Naive B cell (primary cell): ENCODE measurements at places on chromosomes 11 and 22. TPM values are rescaled to one million over a fixed set of nuclear protein-coding genes. Genes with fewer than 3 reads are reported as not detected.

The KCNJ11 gene
- polyA plus RNA-seq = not detected

The SCGB1C1 gene
- polyA plus RNA-seq = not detected

The AGBL2 gene
- 6.9 TPM for polyA plus RNA-seq

DNA sequence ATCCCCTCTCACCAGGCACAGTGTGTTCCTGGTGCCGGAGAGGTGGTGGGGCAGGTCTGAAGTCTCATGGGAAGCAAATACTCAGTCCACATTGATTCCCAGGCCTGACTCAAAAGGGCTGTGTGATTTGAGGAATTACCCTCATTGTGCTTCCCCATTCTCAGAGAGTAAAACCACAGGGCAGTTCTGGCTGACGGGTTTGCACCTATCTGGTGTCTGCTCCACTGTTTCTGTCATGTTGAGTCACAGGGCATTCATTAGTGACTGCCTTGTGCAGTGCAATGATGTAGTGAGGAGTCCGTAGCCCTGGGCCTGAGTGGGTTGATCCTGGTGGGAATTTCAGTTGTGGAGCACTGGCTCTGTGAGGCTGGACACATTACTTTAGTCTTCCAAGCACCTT is 85.2 kb upstream of the ARHGAP20 start:
- H3K36me3 ChIP-seq = no peaks in the 10 kb centered on the region
- peak overlapping the region; percentile 54 for H3K27ac ChIP-seq
- H3K4me1 ChIP-seq = peaks cover 17% of the 10 kb centered on the region
- DNase-seq = peak; percentile 30

DNA sequence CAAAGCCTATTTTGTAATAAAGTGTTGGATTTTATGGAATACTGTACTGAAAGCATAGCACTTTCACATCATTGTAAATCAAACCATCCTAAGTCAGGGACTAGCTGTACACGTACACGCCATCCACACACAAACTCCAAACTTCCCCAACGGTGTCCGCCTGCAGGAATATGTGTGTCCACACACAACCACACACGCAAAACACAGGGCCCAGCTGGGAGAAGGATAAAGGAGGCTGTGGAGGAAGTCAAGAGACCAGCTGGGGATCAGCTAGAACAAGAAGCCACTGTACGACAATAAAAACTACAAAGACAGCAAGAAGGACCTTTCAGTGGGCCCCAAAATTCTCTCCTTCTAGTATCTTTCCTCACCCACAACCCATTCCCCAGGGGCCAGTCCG is 1.6 kb downstream of the TRIM29 start:
- peaks cover 26% of the 10 kb centered on the region for H3K27me3 ChIP-seq
- no peak overlapping the region for H3K27ac ChIP-seq
- no peak overlapping the region for H3K4me3 ChIP-seq
- no peaks in the 10 kb centered on the region for H3K4me1 ChIP-seq
- no peaks in the 10 kb centered on the region for H3K36me3 ChIP-seq

- H3K4me1 ChIP-seq = peaks cover 34% of the 10 kb centered on the region
- no peak overlapping the region for H3K27ac ChIP-seq
- no peak for DNase-seq
- no peaks in the 10 kb centered on the region for H3K27me3 ChIP-seq
- H3K4me3 ChIP-seq = peak overlapping the region; percentile 75
These were observed 2.2 kb upstream of the NAP1L4 start for GRCh38 chr11:2994336-2994730.

- no peak for DNase-seq
- H3K4me3 ChIP-seq = no peak overlapping the region
- H3K36me3 ChIP-seq = no peaks in the 10 kb centered on the region
- no peak overlapping the region for H3K27ac ChIP-seq
- H3K4me1 ChIP-seq = peaks cover 10% of the 10 kb centered on the region
These were observed 120.1 kb downstream of the INSC start for GRCh38 chr11:15234796-15235195.
